ENCODE measurements at places on chromosomes 13 and 19.

- DNase-seq = peak; percentile 41
These were observed 79.3 kb downstream of the KDM4B start for GRCh38 chr19:5048091-5048726.

DNA sequence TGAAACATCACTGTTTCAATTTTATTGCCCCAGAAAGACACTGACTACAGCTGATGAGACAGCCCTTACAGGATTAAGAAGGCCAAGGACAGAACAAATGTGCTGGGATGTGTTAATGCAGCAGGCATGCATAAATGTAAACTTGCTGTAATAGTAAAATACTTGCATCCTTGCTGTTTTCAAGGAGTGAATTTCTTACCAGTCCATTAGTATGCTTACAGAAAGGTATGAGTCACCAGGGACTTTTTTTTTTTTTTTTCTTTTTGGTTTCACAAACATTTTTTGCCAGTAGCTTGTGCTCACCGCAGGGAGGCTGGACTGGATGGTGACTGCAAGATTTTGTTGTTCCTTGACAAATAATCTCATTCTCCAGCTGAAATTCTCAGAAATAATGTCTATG, 55.1 kb downstream of the GPR180 start:
- no peak for DNase-seq

- no peak for DNase-seq
These were observed 1.5 kb downstream of the ZNF235 start for GRCh38 chr19:44303320-44303719.

GRCh38 chr13:101649488-101650126, 197.1 kb downstream of the ITGBL1 start:
- no peak for DNase-seq

GRCh38 chr19:17484520-17485185, 14.3 kb downstream of the SLC27A1 start:
- no peak for DNase-seq

DNA sequence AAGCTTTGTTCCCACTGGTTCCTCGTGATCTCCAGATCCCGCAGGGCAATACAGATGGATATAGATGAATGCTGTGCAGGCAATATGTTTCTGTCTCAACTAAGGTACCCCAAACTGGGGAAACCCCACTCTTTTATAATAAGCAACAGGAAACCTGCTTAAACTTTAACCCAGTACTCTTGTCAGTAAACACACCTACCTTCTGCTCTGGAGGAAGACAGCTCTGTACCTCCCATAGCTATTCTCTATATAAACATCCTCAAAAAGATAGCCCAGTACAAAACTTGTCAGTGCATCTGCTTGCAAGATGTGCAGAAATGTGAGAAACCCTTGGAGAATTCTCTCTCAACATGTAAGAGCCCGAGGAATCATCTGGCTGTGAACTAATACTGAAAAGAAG, 583.6 kb downstream of the OLFM4 start:
- DNase-seq = no peak

GRCh38 chr13:106599875-106600797, 32.2 kb upstream of the ARGLU1 start:
- DNase-seq = peak; percentile 3
